Islet precursor cell (in vitro differentiated cells): ENCODE measurements at places on chromosomes 1 and 21.

DNA sequence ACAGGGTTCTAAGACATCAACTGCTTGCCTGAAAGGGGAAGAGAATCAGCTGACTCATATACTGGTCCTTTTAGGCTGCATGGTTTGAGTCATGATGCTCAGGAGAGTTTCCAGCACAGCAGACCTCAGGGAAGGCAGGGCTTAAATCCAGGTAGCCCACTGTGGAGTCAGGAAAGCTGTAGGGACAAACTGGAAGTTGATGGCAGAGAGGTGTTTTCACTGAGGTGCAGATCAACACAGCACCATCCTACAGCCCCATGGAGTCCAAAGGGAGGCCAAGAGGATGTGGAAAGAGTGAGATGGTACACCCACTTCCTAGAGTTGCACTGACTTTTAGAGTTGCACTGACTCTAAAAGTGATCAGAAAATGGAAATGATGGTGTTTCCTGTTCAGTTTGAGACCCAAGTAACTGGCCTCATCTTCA, 252.4 kb upstream of the DUSP10 start:
- DNase-seq: peak; percentile 56

GRCh38 chr1:233448109-233448689, 120.7 kb downstream of the MAP3K21 start:
- no peak for DNase-seq

DNA sequence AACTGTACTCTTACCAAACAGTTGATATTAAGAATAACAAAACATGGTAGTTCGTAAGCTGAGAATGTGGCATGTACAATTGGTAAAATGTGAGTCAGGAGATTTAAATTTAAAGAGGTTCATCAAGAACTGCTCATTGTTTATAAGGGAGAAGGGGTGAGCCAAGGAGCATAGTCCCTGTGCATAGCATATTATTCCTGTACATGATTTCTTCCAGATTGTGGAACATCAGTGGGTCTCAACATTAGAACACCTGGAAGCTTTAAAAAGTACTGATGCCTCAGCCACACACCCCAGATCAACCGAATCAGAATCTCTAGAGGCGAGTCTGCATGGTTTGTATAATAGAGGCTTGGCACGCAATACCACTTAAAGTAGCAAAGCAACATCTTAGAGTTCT, 56.1 kb downstream of the KCTD3 start:
- DNase-seq: no peak

DNA sequence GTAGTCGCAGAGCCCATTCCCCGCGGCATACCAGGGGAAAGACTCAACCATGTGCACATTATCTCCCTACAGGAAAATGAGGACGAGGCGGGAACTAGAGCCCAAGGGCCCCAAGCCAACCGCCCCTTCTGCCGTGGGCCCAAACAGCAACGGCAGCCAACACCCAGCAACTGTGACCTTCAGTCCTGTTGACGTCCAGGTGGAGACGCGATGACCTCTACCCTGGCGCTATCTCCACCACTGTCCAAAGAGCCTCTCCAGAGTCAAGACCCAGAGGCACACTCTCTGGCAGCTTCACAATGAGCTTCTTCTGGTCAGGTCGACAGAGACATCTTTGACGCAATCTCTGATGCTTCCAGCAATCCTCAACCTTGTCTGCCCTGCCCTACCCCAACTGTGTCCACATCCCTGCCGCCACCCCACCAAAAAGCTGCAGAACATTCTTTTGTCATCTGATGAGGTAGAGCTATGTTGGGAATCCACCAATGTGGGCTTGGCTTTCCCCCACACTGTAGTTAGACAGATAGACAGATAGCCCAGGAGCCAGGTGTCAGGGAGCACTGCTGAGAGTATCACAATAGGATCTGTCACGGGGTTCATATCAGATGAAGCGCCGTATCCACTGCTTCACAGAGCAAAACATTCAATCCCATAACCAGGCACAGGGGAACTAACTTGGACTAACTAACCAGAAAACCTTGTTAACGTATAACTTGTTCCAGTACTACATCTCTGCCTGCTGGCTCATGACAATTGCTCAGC, 37.4 kb upstream of the SRRM1 start:
- peak; percentile 62 for DNase-seq

DNA sequence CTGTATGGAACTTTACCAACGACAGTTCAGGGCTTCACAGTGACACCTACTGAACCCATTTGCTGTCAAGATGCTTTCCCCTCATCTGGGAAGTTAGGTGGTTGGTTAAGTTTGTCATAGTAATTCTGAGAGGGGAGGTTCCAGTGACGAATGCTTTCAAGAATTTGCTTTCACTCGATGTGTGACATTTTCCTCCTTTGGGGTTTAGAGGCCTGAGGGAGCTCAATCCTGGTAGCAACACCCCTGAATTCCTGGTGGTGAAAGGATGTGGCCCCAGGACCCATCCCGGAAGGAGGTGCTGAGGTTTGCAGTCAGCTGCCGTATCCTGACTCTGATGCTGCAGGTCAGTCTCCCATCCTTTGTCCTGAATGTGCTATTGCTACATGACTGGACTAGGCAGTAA, 2.8 kb downstream of the PIGV start:
- DNase-seq: no peak

GRCh38 chr1:6162773-6163172, 17.3 kb downstream of the CHD5 start:
- no peak for DNase-seq

DNA sequence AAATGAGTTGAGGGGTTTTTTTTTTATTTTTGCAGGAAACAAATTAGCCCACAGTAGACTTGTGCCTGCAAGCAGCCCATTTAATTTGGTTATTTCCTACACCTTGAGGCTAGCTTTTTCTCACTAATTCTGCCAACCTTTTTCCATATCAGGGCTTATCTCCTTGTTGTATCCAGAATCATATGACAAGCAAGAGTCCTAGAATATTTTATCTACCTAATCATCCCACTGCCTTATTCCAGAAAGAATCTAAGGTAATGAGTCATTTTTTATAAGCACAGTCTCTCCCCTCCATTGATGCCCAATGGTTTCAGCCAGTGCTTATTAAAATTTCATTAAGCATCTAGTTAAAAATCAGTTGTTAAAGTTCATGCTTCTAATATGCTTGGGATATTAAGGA, 324.1 kb downstream of the BARHL2 start:
- no peak for DNase-seq
